Ovary (tissue), 10 donors: ENCODE measurements at places on chromosomes 4 and X.

- no peak for DNase-seq
Measured at GRCh38 chrX:48468247-48468671, 1.8 kb downstream of the SLC38A5 start.

- peak; percentile 40 for DNase-seq
Measured at GRCh38 chr4:38782452-38783108, at the start of gene TLR10. TSS of gene TLR10 (minus strand) at chr4:38782990. CDS start at chr4:38775590, 7,400 bp downstream.

DNA sequence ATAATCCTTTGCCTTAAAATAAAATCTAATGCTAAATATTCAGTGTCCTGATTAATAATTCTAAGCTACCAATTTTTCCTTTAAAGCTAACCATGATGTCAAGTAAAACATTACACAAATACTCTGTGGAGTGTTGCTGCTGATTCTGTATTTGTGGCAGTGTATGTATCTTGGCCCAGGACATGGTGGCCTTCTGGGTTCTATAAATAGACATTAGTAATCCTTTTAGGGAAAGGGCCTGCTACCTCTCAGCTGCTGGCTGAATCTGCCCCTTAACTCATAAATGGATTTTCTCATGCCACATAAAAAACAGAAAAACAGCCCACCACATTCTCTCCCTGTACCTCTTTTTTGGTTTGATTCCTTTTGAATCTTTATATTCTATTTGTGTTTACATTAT, 1.2 kb upstream of the XK start:
- no peak for DNase-seq

GRCh38 chrX:119150163-119151050, 22.8 kb upstream of the KIAA1210 start:
- peak; percentile 59 for DNase-seq

DNA sequence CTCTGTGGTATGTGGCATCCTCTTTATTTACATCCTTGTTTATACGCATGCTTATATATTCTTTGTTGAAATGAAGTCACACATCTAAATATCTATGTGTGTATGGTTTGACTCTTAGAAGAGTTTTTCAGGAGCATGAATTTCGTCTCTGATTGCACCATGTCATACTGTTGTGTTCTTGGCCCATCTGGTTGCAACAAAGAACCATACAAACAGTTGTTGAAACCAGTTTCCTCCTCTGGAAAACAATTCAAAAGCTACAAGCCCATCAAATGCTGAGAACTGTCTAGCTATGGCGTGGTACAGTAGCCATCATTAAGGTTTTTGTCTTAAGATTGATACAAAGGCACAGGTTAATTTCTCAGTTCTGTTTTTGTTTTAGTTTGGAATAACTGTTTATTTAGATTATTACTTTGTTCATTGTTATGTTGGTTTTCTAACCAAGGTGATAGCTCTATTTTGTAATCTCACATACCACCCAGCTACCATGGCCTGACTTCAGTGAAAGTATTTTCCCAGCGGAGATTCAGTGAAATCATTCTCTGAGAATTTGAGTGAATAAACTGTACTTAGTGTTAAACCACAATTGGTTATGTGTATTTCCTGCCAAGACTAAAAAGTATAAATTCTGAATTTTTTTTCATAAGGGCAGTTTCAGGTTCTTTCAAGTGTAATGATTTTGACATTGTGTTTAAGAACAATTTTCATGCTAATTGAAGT, 91.0 kb downstream of the ARHGAP24 start:
- no peak for DNase-seq

- no peak for DNase-seq
Measured at GRCh38 chrX:1074755-1075154, 137.7 kb downstream of the CRLF2 start.

DNA sequence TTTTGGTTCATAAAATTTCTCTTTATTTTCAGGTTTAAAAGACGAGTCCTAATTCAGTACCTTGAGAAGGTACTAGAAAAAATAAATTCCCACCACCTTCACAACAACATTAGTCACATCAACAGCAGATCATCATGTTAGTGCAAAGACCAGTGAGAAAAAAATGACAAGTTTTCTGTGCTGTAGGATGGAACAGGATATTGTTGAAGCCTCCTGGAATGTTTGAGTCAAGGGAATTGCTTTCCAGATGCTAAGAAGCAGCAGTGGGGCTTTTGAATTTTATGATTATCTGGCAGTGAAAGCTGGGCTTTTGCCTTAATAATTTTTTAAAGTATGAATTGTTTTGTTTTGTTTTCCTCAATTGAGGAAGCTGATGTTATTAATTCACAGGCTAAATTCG, 61.0 kb downstream of the INTS6L start:
- DNase-seq: no peak

GRCh38 chrX:130247996-130248395, 20.7 kb downstream of the ZNF280C start:
- DNase-seq: no peak

- no peak for DNase-seq
Measured at GRCh38 chrX:30895370-30895769, 6.3 kb upstream of the TAB3 start.

DNA sequence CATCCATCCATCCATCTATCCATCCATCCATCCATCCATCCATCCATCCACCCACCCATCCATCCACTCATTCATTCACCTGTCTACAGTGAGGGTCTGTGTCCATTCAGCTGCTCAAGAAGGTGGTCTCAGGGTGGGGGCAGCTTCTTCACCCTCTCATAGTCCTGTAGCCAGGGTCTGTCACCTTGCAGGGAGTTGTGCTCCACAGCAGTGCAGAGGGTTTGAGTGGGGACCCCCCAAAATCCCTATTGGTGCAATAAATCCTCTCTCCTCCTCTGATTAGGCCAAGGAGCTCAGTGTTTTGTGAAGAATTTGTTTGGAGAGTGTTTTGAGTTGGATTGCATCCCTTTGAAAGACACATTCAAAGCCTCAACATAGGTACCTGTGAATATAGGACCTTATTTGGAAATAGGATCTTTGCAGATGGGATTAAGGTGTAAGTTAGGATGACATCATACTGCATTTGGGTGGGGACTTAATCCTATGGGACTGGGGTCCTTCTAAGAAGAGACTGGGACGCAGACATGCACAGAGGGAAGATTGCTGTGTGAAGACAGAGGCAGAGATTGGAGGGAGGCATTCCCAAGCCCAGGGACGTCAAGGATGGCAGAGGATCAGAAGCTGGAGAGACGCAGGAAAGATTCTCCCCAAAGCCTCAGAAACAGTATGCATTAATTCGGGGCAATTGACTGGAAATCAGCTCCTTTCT, 12.0 kb downstream of the P2RY8 start:
- no peak for DNase-seq

DNA sequence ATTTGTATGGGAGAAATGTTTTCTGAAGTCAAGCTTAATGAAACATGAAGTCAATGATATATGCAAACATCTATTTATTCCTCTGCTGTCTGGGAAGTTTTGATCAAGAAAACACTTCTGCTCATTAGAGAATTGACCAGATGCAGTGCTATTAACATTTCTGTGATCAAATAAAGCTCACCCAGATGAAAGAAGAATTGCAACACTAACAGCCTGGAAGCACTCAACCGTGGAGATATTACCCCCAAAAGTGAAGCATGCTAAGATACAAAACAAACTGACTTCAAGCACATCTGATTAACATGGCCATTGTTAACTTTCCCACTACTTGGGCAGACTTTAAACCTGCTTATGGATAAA, 73.7 kb upstream of the GUCY1A1 start:
- no peak for DNase-seq

DNA sequence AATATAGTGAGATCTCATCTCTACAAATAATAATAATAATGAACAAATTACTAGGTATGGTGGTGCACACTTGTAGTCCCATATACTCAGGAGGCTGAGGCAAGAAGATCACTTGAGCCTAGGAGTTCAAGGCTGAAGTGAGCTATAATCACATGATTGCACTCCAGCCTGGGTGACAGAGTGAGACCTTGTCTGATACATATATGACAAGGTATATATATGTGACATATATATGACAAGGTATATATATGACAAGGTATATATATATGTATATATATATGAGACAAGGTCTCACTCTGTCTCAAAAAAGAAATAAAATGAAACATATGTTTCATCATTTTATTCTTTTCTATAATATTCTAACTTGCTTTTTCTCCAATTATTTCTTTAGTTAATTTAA, 278.1 kb upstream of the TET2 start:
- no peak for DNase-seq

DNA sequence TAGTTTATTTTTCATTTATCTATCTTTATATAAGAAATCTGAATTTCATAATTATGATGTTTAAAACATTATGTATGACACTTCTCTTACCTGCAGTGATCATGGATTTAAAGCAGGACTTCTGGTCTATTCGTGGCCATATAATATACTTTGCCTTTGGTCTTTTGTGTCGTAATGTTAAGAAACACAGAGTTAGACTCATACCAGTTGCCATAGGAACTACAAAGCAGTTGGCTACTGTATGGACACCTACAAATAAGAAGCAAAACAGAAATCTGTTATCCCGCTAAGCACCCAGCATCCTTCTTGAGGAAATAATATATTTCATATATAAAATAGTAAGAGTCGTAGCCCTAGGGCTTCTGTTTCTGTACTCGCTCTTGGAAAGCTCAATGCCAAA, 4.3 kb downstream of the SEPSECS start:
- DNase-seq: no peak

- DNase-seq: no peak
Measured at GRCh38 chr4:89509708-89510281, 202.2 kb upstream of the GPRIN3 start.

DNA sequence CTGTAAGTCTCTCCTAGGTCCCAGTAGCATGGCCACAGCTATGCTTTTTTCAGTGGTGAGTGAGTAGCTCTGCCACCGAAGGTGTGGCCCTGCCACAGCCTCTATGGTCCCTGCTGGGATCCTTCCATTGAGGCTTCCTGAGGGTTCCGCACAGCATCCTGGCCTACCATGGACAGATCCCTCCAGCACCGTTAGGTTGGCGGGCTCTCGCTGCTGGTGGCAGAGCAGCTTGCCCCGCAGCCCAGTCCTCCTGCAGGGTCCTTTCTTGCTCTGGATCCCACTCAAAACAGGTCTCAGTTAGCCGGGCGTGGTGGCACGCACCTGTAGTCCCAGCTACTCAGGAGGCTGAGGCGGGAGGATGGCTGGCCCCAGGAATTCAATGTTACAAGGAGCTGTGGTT, 2.4 kb upstream of the PDZD4 start:
- no peak for DNase-seq

DNA sequence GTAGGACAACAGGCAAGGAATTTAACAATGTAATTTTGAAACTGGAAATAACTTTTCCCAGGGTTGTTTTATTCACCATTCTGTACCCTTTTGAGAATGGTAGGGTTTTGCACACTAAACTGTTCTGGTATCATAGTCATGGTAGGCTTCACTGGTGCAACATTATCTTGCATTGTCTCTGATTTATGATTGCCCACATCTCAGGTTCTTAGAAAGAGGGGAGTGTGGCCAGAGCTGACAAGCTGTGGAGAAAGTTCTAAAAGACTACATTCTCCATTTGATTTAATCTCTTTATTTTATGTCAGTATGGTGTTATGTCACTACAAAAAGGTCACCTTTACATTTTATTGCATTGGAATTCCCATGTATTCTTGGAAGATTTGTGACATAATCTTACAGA, 447.3 kb downstream of the GRIA2 start:
- DNase-seq: no peak

DNA sequence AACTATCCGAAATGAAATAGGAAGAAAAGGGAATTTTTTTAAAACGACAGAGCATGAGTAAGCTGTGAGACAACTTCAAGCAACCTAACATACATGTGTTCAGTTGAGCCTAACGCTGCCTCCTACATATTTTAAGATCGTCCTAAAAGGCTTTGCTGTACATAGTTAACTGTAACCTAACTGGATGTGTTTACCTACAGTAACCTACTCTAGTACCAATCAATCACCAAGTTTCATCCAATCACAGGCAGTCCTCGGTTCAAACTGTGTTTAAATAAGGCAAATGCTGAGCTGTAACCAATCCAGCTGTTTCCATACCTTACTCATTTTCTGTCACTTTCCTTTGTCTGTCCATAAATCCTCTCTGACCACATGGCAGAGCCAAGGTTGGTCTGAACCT, 17.1 kb downstream of the RCHY1 start:
- no peak for DNase-seq

- no peak for DNase-seq
Measured at GRCh38 chr4:168514249-168514852, 17.5 kb downstream of the PALLD start.

GRCh38 chrX:5979338-5979737, 249.3 kb downstream of the NLGN4X start:
- no peak for DNase-seq

DNA sequence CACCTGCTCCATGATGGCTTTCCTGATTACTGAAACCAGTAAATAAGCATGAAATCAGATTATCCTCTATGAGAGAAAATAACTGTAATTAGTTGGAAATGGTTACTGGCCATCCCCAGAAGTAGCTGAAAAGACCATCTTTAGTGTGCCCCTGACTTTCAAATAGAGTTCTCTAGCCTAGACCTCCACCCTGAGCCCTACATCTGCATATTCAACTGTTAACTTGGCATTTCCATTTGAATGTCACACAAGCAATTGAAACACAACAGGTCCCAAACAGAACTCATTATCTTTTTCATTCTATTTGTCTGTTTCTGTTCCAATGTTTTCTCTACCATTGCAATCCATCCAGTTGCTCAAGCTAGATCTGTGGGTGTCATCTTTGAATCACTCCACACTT, 952.3 kb downstream of the RPA4 start:
- no peak for DNase-seq

- no peak for DNase-seq
Measured at GRCh38 chrX:24672701-24673190, 21.0 kb upstream of the POLA1 start.

- no peak for DNase-seq
Measured at GRCh38 chrX:150845091-150845490, 53.4 kb downstream of the CD99L2 start.

DNA sequence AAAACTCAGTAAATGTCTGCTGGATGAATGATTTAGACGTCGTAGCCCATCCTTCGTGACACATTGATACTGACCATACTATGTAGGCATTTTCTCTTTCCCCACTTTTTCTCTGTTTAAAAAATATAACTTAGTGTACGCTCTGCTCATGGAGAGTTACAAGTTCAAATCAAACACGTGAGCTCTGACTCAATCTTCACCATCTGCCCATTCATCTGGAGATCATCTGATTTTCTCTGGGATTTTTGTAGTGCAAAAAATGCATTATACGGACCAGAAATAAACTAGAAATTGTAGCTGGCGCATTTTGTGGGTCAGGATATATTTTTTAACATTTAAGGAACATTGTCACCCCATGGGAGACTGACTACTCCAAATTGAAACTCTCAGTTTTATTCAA, 124.7 kb upstream of the FAM9B start:
- no peak for DNase-seq

DNA sequence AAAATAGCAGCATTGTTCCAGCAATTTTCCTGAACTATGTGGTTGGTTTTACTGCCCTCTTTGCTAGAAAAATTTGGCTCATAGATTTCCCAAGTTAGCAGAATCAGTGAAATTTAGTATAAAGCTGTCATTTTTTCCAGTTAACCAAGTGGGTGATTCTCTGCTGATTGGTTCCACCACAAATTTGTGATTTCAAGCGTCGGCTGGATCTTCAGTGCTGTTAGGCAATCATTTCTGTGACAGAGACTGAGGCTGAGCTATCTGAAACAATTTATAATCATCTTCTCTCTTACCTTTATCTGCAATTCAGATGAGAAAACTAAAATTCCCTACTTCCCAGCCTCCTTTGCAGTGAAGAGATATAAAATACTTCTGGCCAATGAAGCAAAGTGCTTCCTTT, 68.6 kb upstream of the OTUD4 start:
- no peak for DNase-seq
